ENCODE measurements at places on chromosomes 7 and 10. TPM values are rescaled to one million over a fixed set of nuclear protein-coding genes. Genes with fewer than 3 reads are reported as not detected.

Gene SYCE1
- not detected for total RNA-seq

GRCh38 chr10:66862687-66863258, 63.1 kb upstream of the LRRTM3 start:
- no peaks in the 10 kb centered on the region for H3K4me1 ChIP-seq
- DNase-seq = no peak
- H3K4me3 ChIP-seq = no peak overlapping the region
- H3K27me3 ChIP-seq = no peaks in the 10 kb centered on the region
- H3K27ac ChIP-seq = no peak overlapping the region

DNA sequence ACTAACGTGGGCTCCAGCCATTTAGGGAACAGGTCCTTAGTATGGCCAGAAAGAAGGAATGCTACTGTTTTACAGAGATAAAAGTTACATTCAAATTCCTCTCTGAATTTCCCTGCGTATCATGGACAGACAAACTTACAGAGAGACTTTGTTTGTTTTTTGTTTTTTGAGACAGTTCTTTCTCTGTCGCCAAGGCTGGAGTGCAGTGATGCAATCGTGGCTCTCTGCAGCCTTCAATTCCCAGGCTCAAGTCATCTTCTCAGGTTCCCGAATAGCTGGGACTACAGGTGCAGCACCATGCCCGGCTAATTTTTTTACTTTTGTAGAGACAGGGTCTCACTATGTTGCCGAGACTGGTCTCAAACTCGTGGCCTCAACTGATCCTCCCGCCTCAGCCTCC, 64.5 kb upstream of the MPP7 start:
- DNase-seq = no peak
- no peaks in the 10 kb centered on the region for H3K4me1 ChIP-seq
- no peaks in the 10 kb centered on the region for H3K27me3 ChIP-seq

Gene PI4K2A
- total RNA-seq = 15.5 TPM

- H3K4me3 ChIP-seq = no peak overlapping the region
- no peak overlapping the region for H3K27ac ChIP-seq
- no peaks in the 10 kb centered on the region for H3K27me3 ChIP-seq
- H3K4me1 ChIP-seq = peaks cover 2% of the 10 kb centered on the region
- H3K36me3 ChIP-seq = no peaks in the 10 kb centered on the region
These were observed 103.9 kb downstream of the CFAP58 start for GRCh38 chr10:104457543-104457828.

Gene STK32C
- 9.5 TPM for total RNA-seq

DNA sequence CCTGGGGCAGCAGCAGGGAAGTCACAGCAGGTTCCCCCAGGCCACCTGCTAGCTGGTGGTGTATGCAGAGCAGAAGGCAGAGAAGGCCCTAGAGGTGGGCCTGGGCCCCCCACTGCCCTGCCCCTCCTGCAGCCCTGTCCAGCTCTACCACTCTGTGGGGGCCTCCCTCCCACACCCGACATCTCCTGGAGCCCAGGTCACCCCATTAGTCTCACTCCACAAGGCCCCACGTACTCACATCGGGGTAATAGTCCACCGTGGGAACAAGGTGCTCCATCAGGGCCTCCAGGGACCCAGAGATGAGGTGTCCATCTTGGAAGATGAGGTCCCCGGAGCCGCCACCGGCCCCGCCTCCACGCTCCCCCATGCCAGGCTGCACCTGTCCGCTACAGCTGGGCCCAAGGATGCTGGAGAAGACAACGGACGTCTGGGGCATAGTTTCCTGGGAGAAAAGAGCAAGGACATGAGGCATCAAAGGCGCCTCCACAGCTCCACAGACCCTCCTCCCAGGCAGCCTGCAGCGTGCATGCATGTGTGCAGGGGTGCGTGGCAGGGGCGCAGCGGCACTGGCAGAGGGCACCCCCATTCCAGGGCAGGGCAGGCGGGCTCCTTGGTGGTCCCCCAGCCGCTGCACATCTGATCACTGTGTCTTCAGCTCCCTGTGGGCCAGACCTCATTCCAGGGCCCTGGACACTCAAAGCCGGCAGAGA, 61.0 kb downstream of the RASGEF1A start:
- no peaks in the 10 kb centered on the region for H3K27me3 ChIP-seq
- no peaks in the 10 kb centered on the region for H3K4me1 ChIP-seq
- DNase-seq = no peak
- no peak overlapping the region for H3K27ac ChIP-seq
- no peaks in the 10 kb centered on the region for H3K36me3 ChIP-seq
- no peak overlapping the region for H3K4me3 ChIP-seq

GRCh38 chr10:97508342-97508741, 9.6 kb downstream of the UBTD1 start:
- H3K36me3 ChIP-seq = no peaks in the 10 kb centered on the region
- no peak overlapping the region for H3K4me3 ChIP-seq
- no peak for DNase-seq
- no peaks in the 10 kb centered on the region for H3K27me3 ChIP-seq

Gene KAZALD1
- total RNA-seq = not detected

GRCh38 chr7:47285860-47286491, 295.9 kb downstream of the TNS3 start:
- no peak overlapping the region for H3K4me3 ChIP-seq
- no peaks in the 10 kb centered on the region for H3K36me3 ChIP-seq
- H3K27me3 ChIP-seq = no peaks in the 10 kb centered on the region
- no peaks in the 10 kb centered on the region for H3K4me1 ChIP-seq

DNA sequence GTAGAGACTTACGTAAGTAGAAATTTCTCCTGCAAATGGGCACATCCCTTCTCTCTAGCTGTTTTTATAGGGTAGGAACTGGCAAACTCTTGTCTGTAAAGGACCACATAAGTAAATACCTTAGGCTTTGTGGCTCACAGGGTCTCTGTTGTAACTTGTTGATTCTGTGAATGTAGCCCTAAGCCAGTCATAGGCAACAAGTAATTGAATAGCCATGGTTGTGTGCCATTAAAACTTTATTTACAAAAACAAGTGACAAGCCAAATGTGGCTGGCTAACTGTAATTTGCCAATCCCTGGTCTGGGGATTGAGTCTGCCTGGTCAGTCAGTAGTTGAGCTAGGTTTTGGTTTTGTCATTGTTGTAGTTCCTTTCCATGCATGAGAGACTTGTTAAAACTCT, 5.3 kb upstream of the KLF6 start:
- peaks cover 5% of the 10 kb centered on the region for H3K4me1 ChIP-seq
- H3K27ac ChIP-seq = no peak overlapping the region
- no peaks in the 10 kb centered on the region for H3K27me3 ChIP-seq
- H3K36me3 ChIP-seq = no peaks in the 10 kb centered on the region
- H3K4me3 ChIP-seq = no peak overlapping the region
- DNase-seq = no peak

DNA sequence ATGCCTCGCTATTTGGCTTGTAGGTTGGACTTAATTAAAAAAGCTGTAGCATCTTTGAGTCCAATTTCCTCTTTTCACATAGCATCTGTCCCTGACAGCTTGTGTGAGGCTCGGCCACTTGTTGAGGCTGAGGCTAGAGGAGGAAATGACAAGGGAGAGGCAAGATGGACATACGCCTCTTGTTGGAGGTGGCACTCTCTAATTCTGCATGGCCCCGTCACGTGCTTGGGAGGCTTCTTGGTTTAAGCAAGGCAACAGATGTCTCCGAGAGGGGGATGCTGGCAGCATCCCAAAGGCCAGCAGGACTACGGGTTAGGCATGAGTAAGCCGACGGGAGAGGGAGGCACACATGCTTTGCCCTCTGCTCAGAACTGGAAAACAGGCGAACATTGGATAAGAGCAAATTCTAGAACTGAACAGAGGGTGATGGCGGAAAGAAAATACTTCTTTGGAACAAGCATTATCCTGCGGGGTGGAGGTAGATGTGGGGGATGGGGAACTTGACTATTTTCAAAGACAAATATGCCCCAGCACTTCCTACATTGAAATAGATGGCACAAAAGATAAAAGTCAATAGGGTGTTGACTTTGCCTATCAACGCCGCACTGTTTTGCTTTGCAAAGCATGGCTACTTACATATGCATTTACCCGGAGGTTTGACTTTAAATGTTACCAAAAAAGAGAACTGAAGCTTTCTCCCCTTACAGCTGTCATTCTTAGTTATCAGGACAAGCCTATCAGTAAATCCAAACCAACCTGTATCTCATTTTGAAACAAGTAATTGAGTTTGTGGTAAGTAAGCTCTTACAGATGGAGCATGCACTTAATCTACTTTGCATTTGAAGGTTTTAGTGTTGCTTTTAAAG, 94.8 kb downstream of the CHN2 start:
- no peaks in the 10 kb centered on the region for H3K27me3 ChIP-seq
- no peak overlapping the region for H3K27ac ChIP-seq
- no peak overlapping the region for H3K4me3 ChIP-seq
- no peaks in the 10 kb centered on the region for H3K36me3 ChIP-seq
- H3K4me1 ChIP-seq = no peaks in the 10 kb centered on the region

Gene IKZF1
- total RNA-seq = 2.0 TPM

Gene RBP4
- total RNA-seq = 4.0 TPM

DNA sequence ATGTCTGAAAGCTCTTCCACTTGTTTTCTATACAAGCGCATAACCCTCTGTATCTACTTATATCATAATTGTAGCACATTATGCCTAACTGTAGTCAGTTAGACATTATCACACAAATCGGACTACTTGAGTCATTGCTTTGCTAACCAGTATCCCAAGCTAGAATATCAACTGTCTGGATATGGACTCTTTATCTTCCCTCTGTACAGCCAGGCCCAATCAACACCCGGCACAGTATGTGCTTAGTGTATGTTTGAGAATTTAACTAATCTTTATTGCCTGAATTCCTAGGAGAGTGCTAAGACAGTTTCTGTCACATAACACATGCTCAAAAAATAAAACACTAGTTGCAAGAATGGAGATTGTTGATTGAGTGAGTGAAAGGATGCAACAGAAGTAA, 211.2 kb downstream of the ARL4A start:
- H3K27me3 ChIP-seq = no peaks in the 10 kb centered on the region
- H3K27ac ChIP-seq = no peak overlapping the region
- H3K4me1 ChIP-seq = no peaks in the 10 kb centered on the region
- H3K36me3 ChIP-seq = no peaks in the 10 kb centered on the region
- no peak for DNase-seq

DNA sequence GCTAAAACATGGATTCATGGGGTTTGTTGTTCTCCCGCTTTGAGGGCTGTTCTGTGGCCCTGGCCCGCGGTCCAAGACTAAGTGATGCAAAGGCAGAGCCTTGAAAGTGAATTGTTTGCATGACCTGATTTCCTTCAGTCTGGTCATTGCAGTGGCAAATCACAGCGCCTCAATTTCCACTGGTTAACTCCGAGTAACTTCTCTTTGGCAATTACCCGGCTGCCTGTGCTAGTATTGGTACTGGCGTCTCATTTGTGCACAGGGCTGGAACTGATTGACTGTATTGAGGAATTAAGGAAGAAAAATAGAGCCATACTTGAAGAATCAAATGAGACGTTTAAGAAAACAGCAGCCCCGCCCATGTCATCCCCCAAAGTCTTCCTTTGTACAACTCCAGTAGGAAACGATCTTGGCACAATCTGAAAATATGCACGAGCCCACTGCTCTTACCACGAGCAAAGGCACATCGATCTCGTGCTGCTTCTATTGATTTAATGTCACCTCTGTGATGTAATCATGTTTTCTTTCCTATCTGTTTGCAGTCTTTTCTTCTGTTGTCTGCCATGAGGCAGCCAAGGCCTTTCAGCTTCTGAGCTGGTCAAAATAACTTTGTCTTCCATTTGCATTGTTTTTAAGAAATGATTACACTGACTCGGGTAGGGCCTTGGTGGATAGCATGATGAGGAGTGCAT, 60.6 kb upstream of the SHH start:
- H3K4me3 ChIP-seq = no peak overlapping the region
- no peaks in the 10 kb centered on the region for H3K36me3 ChIP-seq

GRCh38 chr10:130967784-130968183, 343.7 kb downstream of the TCERG1L start:
- no peak overlapping the region for H3K27ac ChIP-seq
- no peak for DNase-seq
- H3K36me3 ChIP-seq = no peaks in the 10 kb centered on the region
- H3K4me3 ChIP-seq = no peak overlapping the region
- H3K27me3 ChIP-seq = no peaks in the 10 kb centered on the region
- H3K4me1 ChIP-seq = no peaks in the 10 kb centered on the region

GRCh38 chr10:124665091-124665490, 79.1 kb downstream of the FAM53B start:
- no peak for DNase-seq
- peaks cover 22% of the 10 kb centered on the region for H3K4me1 ChIP-seq
